ENCODE measurements at places on chromosomes 12 and 14.

DNA sequence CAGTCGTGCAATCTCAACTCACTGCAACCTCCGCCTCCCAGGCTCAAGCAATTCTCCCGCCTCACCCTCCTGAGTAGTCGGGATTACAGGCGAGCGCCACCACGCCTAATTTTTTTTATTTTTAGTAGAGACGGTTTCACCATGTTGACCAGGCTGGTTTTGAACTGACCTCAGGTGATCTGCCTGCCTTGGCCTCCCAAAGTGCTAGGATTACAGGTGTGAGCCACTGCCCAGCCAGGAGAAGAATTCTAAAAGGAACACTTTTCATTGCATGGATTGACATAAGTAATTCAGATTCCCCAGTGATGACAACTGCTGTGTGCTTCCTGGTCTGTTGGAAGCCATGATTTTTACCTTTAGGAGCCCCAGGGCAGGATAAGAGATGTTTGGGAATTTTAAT, 22.1 kb downstream of the DMAC2L start:
- DNase-seq: no peak

DNA sequence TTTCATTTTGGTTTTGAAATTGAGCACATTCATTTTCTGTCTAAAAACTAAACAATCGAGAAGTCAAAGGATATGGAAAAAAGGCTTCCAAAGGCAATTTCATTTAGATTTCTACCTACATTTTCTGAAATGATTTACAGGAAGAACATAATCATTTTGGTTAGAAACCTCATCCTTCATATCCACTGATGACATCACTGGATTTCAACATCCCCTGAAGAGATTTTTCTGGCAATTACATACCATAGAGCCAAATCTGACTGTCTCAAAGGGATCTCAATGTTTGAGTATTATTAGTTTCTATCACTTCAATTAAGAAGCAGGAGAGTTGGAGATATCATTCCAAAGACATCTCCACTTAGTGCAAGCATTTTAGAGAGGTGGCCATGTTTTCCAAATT, 137.8 kb downstream of the TTC7B start:
- DNase-seq: peak; percentile 65

- no peak for DNase-seq
Observed at GRCh38 chr12:97752129-97752528, 289.5 kb downstream of the RMST start.

DNA sequence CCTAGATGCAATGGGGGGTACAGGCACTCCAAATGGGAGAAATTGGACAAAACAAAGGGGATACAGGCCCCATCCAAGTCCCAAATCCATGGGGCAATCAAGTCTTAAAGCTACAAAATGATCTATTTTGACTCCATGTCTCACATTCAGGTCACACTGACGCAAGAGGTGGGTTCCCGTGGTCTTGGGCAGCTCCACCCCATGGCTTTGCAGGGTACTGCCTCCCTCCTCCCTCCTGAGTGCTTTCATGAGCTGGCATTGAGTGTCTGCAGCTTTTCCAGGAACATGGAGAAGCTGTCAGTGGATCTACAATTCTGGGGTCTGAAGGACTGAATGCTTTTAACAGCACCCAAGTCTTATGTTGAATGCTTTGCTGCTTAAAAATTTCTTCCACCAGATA, 274.5 kb upstream of the LRIG3 start:
- DNase-seq: no peak

All from GM23248 (cell line).